Muscle of leg (tissue), 16 donors: ENCODE measurements at places on chromosomes 6 and 20.

DNA sequence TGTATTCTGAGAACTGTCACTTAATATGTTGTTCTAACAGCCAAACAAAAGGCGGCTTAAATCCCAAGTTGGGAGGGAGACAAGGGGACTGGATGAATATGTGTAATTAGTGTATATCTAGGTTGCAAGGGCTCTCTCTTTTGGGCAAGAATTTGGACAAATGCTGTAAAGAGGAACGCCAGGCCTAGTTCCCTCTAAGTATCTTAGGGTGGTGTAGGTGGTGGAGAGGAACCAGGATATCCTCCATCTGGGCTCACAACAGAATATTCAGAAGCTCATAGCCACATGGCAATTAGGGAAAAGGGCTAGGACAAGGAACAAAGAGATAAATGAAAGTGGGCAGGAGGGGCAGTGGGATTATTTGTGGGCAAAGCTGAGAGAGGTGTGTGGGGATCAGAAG, 149.5 kb downstream of the LRFN2 start:
- peaks cover 2% of the 10 kb centered on the region for H3K27me3 ChIP-seq
- no peak overlapping the region for H3K4me3 ChIP-seq
- H3K27ac ChIP-seq: no peak overlapping the region
- no peak for DNase-seq
- no peaks in the 10 kb centered on the region for H3K4me1 ChIP-seq
- no peaks in the 10 kb centered on the region for H3K36me3 ChIP-seq

DNA sequence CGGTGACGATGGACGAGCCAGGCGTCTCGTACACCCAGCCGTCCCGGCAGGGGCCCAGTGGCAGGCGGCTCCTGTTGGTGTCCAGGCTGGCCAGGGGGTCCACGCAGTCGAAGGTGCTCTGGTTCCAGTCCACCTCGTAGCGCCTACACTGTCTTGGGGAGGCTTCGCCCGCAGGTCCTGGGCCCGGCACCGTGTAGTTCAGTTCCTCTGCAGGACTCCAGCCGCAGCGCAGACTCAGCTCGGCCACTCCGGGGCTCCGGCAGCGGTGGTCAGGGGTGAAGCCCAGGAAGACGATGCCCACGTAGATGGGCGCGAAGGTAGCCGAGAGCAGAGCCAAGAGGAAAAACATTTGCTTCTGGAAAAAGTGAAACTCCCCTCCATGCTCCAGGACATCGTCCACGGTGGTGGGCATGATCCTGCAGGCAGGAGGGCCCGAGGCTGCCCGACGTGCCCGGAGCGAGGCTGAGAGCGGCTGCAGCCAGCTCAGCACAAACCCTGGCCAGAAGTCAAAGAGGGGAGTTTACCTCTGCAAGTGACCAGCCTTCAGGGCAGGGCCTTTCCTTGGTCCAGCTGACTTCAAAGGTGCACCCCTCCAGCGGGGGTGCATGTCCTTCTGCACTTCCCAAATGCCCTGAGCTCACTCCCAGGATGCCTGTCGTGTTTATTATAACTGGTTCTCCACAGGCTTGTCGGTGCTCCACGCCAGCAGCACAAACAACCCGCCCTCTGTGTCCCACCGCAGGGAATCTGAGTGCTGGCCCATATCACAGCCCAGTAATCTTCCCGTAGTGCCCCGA, at the start of gene SLC22A2:
Gene SLC22A2 (minus strand): TSS at position 476 of the 797 bp plus-strand sequence. CDS start 64 bp downstream, at position 412.
- H3K4me1 ChIP-seq: peaks cover 13% of the 10 kb centered on the region
- H3K4me3 ChIP-seq: no peak within 1 kb of the TSS

DNA sequence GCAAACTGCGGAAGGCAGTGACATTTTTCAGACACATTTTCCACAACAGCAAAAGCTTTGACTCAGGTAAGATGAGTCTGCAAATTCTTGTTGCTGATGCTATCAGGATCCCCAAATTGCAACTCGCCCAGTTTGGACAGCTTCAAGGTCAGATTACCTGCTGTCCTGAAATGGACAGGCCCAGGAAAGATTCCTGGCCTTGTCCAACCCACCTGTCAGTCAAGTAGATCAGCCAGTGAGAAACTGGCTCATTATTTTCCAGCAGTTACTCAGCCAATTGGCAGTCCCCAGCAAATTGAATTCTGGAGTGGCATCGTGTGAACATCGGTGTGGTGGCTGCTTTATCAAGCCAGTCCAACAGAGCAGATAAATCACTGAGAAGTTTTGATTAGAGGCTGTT, 84.5 kb upstream of the SNAP25 start:
- peaks cover 8% of the 10 kb centered on the region for H3K4me1 ChIP-seq
- no peak overlapping the region for H3K27ac ChIP-seq
- no peak overlapping the region for H3K4me3 ChIP-seq
- H3K27me3 ChIP-seq: no peaks in the 10 kb centered on the region
- no peaks in the 10 kb centered on the region for H3K36me3 ChIP-seq

- peaks cover 20% of the 10 kb centered on the region for H3K4me1 ChIP-seq
- H3K36me3 ChIP-seq: no peaks in the 10 kb centered on the region
- no peak for DNase-seq
- H3K4me3 ChIP-seq: no peak overlapping the region
Measured at GRCh38 chr20:50005471-50005981, 22.7 kb downstream of the SNAI1 start.

GRCh38 chr6:170093658-170094596, 197.0 kb downstream of the DLL1 start:
- no peak overlapping the region for H3K27ac ChIP-seq
- peaks cover 13% of the 10 kb centered on the region for H3K27me3 ChIP-seq
- peaks cover 33% of the 10 kb centered on the region for H3K4me1 ChIP-seq
- H3K36me3 ChIP-seq: no peaks in the 10 kb centered on the region
- DNase-seq: no peak
- no peak overlapping the region for H3K4me3 ChIP-seq

GRCh38 chr6:32903952-32904351, 36.9 kb downstream of the HLA-DMB start:
- no peaks in the 10 kb centered on the region for H3K27me3 ChIP-seq
- H3K4me3 ChIP-seq: no peak overlapping the region
- DNase-seq: no peak

- H3K27ac ChIP-seq: no peak overlapping the region
- peaks cover 6% of the 10 kb centered on the region for H3K4me1 ChIP-seq
- DNase-seq: no peak
- peaks cover 2% of the 10 kb centered on the region for H3K27me3 ChIP-seq
- H3K4me3 ChIP-seq: no peak overlapping the region
Measured at GRCh38 chr6:111096246-111096645, 8.9 kb downstream of the SLC16A10 start.

DNA sequence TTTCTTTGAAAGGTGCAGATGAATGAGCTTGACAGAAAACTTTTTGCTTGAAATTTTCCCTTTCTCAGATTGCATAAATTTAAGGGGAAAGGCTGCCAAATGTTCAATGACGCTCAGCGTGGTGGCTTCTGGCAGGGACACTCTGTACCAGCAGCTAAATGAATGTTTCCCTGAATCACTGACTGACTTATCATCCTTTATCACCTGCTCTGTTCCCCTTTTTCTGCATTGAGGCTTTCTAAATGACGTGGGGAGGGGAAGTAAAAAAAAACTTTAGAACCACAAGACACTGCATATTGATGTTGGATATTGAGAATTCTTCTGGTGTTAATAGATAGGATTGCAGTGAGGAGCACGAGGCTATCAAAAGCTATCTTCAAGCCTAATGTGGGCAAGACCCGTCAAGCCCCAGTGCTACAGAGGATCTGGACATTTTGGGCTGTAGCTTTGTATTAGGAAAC, 46.9 kb upstream of the ENPP5 start:
- no peaks in the 10 kb centered on the region for H3K36me3 ChIP-seq
- H3K27me3 ChIP-seq: no peaks in the 10 kb centered on the region
- no peak overlapping the region for H3K27ac ChIP-seq

GRCh38 chr20:3781153-3781910, at the start of gene SPEF1:
Gene SPEF1 (minus strand): TSS chr20:3781448. CDS start chr20:3781287, 161 bp downstream.
- H3K36me3 ChIP-seq: peaks cover 20% of the 10 kb centered on the region
- H3K4me1 ChIP-seq: peaks cover 50% of the 10 kb centered on the region
- peak within 1 kb of the TSS; percentile 25 for H3K27ac ChIP-seq
